ENCODE measurements at places on chromosomes 7 and 10. TPM values are rescaled to one million over a fixed set of nuclear protein-coding genes. Genes with fewer than 3 reads are reported as not detected.
A peak's percentile ranks its signal among the peaks of the same experiment; 100 is the strongest.

- no peak for DNase-seq
These were observed 118.8 kb downstream of the AOAH start for GRCh38 chr7:36605261-36606051.

DNA sequence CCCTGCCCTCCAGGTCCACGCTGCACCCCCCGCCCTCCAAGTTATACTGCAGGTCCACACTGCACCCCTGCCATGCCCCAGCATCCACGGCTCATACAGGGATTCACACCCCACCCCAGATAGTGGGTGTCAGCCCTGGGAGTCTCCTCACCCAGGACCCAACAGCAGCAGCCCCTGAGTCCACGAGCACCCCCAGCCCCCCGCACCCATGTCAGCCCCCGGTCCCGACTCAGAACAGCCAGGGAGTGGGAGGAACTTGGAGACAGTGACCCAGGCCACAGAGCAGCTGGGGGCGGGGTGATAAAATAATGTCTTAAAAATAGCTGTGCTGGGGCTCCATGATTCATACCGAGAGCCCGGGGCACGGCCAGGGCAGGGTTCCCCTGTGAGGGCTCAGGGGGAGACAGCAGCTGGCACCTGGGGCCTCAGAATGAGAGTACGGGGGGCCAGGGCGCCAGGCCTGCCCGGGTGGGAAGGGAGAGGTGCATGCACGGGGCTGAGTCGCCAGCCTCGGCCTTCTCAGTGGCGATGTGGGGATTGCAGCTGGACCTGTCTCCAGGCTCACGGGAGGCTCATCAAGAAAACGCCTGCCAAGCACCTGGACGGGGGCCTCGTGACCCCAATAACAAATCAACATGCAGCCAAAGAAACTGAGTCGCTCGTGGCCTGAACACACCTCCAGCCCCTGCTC lies 29.8 kb downstream of the ADAP1 start:
- peak; percentile 75 for DNase-seq

GRCh38 chr10:80461208-80462183 lies 7.4 kb downstream of the TSPAN14 start:
- no peak for DNase-seq

DNA sequence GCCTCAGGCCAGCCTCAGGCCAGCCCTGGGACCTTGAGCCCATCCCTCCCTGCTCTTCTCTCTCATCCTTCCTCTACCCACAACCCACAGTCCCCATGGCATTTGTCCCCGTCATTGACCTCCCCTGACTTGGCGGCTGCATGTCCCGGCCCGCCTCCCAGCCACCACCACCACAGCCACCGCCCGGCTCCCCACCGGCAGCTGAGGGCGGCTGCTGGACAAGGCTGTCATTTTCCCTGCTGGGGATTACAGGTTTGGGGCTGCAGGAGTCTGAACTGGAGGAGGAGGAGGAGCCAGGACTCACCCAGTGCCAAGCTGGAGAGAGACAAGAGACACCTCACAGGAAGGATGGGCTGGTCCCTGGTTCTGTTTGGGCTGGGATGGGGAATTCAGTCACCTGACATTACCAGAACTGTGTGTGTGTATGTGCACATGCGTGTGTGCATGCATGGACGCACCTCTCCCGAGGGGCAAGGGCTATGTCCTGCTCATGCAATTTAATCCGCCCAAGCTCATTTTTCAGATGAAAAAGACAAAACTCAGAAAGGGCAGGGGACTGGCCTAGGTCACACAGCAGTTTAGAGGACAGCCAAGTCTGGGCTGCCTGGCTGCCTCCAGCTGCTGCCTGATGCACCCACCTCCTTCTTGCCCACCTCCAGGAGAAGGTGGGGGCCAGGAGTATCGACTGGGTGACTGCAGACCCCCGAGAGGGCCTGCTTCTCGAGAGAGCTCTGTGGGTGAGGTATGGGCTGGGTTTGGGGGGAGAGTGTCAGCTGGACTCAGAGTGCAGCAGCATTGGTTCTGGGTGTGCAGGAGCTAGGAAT lies 113.1 kb downstream of the ZMIZ1 start:
- DNase-seq = no peak

GRCh38 chr10:49140304-49141177 lies 6.7 kb upstream of the FAM170B start:
- no peak for DNase-seq

DNA sequence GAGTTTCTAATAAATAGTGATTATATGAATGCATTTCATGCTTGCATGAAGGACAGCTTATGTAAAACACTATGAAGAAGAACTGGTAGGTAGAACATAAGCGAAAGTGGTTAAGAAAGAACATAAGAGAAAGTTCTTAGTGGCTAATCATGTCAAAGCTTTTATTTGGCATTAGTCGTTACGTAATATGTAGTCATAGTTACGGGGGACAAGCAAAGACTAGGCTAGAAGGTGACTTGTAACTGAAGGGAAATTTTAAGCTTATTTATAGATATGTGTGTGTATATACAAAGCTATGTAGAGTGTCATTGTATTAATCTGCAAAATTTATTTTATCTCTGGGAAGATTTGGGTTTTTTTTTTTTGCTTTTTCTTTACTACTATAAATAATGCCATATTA lies 36.9 kb downstream of the CAPZA2 start:
- no peak for DNase-seq

DNA sequence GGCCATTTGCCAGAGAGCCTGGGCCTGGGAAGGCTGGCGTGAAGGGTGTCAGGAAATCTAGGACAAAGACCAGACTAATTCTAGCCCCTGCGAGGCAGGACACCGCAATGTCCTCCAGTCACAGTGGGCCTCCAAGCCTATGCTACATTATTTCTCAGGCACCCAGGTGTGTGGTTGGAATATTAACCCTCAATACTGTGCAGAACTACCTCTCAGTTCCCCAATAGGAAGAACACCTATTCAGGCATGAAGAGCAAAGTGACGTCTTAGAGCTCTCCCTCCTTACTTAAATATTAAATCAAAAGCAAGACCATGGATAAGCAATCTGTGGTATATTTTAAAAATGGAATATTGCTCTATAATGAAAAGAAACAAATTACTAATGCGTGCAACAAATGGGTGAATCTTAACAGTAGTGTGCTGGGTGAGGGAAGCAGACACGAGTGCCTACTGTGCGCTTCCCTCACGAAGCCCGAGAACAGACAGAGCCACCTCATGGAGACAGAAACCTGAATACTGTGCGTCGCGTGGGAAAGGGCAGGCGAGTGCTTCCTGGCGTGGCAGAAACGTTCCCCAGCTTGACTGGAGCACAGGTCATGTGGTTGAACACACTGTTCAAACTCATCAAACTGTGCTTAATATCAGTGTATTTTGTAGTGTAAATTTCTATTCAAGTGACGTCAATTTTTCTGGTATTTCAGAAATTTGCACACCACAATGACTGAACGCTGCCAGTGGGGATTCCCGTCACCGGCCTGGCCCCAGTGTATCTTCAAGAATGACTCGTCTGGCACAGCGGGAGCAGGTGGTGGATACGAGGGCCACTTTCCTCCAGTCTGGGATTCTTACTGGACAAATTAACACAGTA lies 15.5 kb upstream of the PTPRN2 start:
- DNase-seq = peak; percentile 19

DNA sequence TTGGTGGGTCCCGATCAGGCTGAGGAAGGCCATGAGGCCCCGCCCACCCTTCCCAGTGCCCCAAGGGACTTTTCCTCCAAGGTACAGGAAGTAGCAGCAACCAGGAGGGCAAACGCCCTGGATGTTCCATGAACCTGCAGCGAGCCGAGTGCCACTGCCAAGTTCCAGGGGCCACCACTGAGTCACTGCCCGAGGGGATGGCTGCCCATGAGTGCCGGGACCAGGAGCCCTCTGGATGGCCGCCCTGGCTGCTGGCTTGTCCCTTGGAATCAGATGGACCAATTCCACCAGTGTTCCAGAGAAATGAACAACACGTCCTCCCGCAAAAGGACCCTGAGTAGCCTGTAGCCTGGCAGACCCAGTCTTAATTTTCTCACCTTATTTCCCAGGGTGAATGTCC lies 74.2 kb downstream of the ZRANB1 start:
- DNase-seq = no peak

GRCh38 chr7:786472-787255 lies 45.6 kb upstream of the SUN1 start:
- peak; percentile 68 for DNase-seq

DNA sequence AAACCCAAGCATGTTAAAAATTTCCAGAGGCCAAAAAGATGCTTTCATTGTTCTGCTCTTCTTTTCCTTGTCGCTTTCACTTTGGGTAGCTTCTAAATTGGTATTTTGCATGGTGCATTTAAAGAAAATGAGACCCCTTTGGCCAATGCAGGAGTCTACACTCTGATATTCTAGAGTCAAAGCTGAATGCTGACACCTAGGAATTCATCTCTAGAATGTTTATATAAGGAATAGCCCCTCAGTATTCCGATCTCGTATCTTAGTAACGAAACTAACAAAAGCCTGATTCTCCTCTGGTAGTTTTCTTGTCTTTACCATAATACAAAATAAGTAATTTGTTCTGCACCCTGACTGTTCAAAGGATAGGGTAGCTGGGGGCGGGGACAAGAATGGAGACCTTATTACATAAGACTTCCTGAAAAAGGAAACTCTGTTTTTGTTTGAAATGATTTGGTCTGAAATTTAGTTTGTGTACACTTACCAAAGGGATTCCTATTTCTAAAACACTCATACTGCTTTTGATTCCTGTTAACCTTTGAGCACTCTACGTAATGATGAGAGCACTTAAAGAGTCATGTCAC lies 17.1 kb downstream of the IKZF1 start:
- DNase-seq = no peak

DNA sequence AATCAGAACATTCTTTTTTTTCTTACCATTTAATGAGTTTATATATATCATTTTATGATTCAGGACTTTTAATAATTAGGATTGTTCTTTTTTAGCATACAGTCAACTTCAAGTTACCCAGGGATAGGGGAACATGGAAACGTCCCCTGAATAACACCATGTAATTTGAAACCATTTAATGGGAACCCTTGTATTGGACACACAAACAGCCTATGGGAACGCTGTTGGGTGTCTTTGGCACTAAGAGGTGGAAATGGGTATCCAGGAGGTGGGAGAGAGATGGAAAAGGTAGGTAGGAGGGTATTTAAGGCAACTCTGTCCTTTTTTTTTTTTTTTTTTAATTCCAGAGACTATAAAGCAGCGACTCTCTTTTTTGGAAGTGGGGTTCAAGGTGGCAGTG lies 2.6 kb downstream of the LUC7L2 start:
- DNase-seq = no peak

- no peak for DNase-seq
These were observed 125.1 kb upstream of the VIPR2 start for GRCh38 chr7:159269745-159270144.

DNA sequence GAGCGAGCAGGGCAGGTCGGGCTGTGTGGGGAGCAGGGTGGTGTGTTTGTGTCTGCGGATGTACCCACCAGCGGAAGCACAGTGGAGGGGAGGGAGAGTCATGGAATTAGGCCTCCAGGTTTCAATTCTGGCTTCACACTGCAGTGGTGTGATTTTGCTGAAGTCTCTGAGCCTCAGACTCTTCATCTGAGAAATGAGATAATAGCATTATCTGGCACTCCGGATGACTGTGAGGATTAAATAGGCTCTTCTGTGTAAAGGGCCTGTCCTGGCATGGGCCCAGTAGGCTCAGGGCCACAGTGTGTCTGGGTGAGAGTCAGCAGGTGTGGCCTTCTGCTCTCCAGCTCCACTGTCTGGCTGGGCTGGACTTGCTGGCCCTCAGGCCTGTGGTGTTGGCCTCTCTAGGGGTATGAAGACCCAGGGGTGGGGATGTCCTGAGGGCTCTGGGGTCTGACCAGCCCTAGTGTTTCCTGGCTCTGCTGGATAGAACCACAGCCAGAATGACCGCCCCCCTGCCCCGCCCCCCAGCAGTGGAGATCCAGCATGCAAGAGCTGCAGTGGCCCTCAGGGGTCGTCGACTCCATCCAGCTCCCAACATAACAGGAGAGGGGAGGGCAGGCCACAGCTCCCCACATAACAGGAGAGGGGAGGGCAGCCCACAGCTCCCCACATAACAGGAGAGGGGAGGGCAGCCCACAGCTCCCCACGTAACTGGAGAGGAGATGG lies 178.6 kb downstream of the RPS24 start:
- no peak for DNase-seq

GPR37 gene
- not detected for total RNA-seq

PDZD7 gene
- total RNA-seq = 0.12 TPM

TES gene
- 125 TPM for total RNA-seq

TM9SF3 gene
- 76.7 TPM for total RNA-seq

PLXNA4 gene
- total RNA-seq = 1.1 TPM

OR9A2 gene
- not detected for total RNA-seq

BCCIP gene
- 72.6 TPM for total RNA-seq
